ENCODE measurements at places on chromosomes 6 and 20. TPM values are rescaled to one million over a fixed set of nuclear protein-coding genes. Genes with fewer than 3 reads are reported as not detected.

DPPA5 gene
- not detected for total RNA-seq

DLK2 gene
- total RNA-seq: not detected

MAPK14 gene
- 155 TPM for total RNA-seq

SUMO4 gene
- total RNA-seq: 3.9 TPM

HLA-A gene
- 294 TPM for total RNA-seq

VNN1 gene
- 2.5 TPM for total RNA-seq

NR2E1 gene
- not detected for total RNA-seq

ADGRB3 gene
- total RNA-seq: 0.58 TPM

CD109 gene
- 1.4 TPM for total RNA-seq

BTBD3 gene
- 19.7 TPM for total RNA-seq

OTOR gene
- total RNA-seq: not detected

DHX16 gene
- total RNA-seq: 67.0 TPM

ARFGAP1 gene
- 138 TPM for total RNA-seq

TTK gene
- total RNA-seq: not detected

RAMACL gene
- total RNA-seq: not detected

GNAS-AS1 gene
- 45.5 TPM for total RNA-seq

SLCO4A1 gene
- total RNA-seq: 36.2 TPM

HLA-DMB gene
- 9.9 TPM for total RNA-seq

DNA sequence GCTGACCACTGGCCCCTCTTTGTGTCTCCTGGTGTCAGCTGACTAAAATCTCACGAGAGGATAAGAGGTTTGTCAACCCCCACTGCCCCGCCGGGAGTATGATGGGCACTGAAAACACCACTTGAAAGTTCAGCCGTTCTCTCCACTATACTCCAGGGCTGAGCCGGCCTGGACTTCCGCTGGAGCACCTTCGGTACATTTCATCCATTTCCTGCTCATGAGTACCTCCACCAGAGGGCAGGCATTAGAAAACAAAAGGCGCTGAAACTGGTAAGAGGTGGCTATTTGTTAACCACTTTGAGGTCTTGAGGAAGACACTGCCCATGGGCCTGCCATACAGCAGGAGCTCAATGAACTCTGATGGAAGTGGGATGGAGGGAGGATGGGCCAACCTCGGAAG is 17.9 kb upstream of the ANKRD60 start:
- peak; percentile 55 for DNase-seq

DNA sequence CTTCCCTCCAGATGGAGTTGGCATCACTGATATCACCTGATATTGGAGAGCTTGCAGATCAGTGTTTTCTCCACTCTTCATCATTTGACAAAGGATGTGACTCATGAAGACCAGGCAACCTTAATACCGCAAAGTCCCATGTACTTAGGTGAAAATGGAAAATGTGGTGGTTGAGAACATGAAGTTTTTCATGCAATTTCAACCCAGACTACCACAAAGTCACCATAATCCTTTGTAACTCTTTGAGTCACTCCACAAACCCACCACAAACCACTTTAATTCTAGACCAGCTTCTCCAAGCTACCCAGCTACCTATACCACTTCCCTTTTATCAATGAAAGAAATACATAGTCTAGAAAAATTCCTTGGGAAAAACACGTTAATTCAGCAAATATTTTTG is 7.1 kb downstream of the NHLRC1 start:
- DNase-seq: no peak

GRCh38 chr20:14378326-14378725 is 40.9 kb upstream of the FLRT3 start:
- DNase-seq: no peak

- DNase-seq: no peak
Measured at GRCh38 chr6:8069151-8069550, 5.0 kb upstream of the BLOC1S5 start.

GRCh38 chr20:15625981-15626380 is 947.3 kb downstream of the KIF16B start:
- no peak for DNase-seq

- peak; percentile 32 for DNase-seq
Measured at GRCh38 chr6:48765352-48765961, 654.5 kb upstream of the PTCHD4 start.

- DNase-seq: no peak
Measured at GRCh38 chr6:90939906-90940305, 353.0 kb upstream of the MAP3K7 start.

GRCh38 chr20:47175493-47175892 is 181.0 kb downstream of the ZMYND8 start:
- DNase-seq: peak; percentile 51

- DNase-seq: no peak
Measured at GRCh38 chr6:130047088-130047995, 29.0 kb downstream of the L3MBTL3 start.

- no peak for DNase-seq
Measured at GRCh38 chr20:50582591-50583234, 72.5 kb downstream of the PTPN1 start.

GRCh38 chr6:38262026-38262425 is 377.7 kb downstream of the BTBD9 start:
- peak; percentile 70 for DNase-seq

- no peak for DNase-seq
Measured at GRCh38 chr6:70638468-70638867, 29.2 kb upstream of the SMAP1 start.

DNA sequence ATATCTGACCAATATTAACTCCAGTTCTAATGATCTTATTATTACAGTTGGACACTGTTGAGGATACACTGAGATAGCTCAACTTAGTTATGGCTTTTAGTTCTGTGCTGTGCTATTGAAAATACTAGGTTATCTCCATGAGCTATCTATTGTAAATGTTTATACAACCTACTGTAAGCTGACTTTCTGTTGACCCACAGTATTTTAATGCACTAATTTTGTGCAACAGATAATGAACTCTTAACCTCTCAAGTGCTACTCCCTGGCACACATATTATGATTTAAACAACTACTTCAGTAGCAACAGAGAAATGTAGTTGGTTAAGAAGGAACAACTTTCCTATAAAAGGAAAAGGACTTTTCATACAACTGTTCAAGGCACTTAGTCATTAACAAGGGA is 5.2 kb upstream of the MMS22L start:
- no peak for DNase-seq

DNA sequence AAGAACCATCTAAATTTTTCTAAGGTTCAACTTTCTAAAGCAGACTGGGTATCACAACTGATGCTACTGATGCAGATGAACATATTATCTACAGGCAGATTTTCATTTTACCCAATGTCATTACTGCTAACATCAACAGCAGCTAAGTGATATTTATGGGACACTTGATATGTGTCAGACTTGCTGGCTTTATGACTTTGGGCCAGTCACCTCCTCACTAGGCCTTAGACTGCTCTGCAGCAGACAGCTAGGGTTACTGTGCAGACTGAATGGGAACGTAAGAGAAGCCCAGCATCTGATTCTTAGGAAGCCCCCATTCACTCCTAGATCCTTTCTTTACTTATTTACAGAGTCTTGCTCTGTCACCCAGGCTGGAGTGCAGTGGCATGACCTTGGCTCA is 66.2 kb downstream of the MYH7B start:
- DNase-seq: no peak

DNA sequence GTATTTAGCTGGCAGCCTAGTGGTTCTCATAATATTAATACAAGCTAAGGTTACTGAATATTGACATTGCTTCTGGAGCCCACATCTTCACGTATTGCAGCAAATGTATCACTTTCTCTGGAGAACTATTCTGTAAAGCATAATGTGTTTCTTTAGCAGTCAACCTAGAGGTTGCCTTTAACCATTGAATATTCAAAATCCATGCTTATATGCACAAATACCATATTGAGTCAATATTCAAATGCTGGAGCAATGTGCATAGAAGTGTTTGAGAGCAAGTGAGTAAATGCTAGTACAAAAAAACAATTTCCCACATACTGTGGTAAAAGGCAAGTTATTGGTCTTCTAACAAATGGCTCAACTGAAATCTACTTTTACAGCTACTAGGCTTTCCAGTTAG is 231.8 kb downstream of the TRDN start:
- no peak for DNase-seq

GRCh38 chr6:69216127-69216526 is 580.7 kb downstream of the LMBRD1 start:
- DNase-seq: no peak

GRCh38 chr20:63610581-63611435 is 16.1 kb downstream of the GMEB2 start:
- DNase-seq: no peak

DNA sequence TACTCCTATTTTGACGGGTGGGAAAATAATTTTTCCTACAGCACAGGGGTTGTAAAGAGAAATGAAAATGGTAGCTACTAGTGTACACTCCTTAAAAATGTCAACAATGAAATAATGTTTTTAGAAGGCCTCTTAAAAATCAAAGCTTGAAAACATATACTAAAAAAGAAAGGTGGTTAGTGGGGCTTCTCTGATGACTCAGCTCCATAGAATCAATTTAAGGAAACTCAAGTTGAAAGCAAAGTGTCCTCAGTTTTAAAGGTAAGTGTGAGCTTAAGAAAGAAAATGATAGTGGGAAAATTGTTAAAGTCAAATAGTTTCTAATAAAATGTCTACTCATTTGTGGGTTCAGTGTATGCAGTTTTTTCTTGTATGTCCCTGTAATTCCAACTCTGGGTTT is 58.2 kb downstream of the ADGRB3 start:
- DNase-seq: no peak

DNA sequence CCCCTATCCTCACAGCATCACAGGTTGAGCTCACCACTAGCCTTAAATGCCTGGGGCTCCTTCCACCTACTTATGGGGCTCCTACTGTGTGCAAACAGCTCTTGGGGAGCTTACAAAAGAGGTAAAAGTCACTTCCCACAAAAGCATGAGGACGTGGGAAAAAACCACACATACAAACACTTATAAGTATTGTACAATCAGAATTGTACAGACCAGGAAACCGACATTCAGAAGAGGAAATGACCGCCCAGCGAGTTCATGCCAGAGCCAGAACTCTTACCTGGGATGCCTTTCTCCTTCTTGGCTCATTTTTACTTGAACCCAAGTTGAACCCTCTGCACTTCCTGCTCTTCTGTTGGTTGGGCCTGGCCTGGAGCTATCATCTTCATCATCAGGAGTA is 6.3 kb upstream of the PPP1R16B start:
- no peak for DNase-seq

GRCh38 chr20:46681032-46681854 is 8.0 kb downstream of the TP53RK start:
- peak; percentile 80 for DNase-seq

GRCh38 chr20:1808101-1808500 is 87.1 kb upstream of the SIRPA start:
- no peak for DNase-seq

GRCh38 chr20:59255256-59255655 is 45.2 kb upstream of the EDN3 start:
- DNase-seq: no peak

GRCh38 chr6:105835373-105835772 is 250.8 kb upstream of the PRDM1 start:
- peak; percentile 76 for DNase-seq

- DNase-seq: peak; percentile 67
Measured at GRCh38 chr6:37535759-37536490, 36.2 kb upstream of the CCDC167 start.

- no peak for DNase-seq
Measured at GRCh38 chr20:58097429-58097828, 131.0 kb downstream of the ANKRD60 start.

DNA sequence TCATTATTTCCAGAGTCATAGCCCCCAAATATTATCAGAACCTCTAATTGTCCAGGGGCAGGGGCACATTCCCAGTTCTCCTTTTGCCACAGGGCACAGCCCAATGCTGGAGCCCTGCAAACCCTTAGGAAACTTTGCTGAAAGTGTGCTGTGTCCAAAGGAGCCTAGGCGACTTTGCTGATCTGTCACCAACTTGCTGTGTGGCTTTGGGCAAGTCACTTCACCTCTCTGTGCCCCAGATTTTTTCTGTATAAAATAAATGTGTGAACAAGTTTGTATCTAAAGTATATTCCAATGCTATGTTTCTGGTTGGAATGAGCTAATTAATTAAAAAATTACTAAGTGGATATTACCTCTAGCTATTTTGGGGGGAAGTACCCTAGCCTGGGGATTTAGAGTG is 25.4 kb upstream of the BCAS1 start:
- no peak for DNase-seq

GRCh38 chr20:1503564-1504227 is 12.5 kb upstream of the SIRPB2 start:
- DNase-seq: peak; percentile 84

- DNase-seq: no peak
Measured at GRCh38 chr6:34478796-34479195, 12.9 kb downstream of the PACSIN1 start.

DNA sequence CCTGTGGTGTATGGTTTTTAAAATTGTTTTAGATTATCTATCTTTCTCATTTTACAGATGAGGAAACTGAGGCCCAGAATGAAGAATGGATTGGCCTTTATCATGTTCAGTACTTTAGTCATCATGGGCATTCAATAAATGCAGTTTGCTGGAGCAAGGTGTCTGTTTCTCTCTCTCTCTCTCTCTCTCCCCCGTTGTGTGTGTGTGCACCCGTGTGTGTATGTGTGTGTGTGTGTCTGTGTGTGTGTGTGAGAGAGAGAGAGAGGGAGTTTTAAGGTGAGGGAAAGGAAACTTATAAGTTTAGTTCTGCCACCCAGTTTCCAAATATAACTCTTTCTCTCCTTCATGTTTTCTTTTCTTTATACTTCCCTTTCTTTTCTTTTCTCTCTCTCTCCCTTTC is 62.4 kb downstream of the CTNNBL1 start:
- no peak for DNase-seq

DNA sequence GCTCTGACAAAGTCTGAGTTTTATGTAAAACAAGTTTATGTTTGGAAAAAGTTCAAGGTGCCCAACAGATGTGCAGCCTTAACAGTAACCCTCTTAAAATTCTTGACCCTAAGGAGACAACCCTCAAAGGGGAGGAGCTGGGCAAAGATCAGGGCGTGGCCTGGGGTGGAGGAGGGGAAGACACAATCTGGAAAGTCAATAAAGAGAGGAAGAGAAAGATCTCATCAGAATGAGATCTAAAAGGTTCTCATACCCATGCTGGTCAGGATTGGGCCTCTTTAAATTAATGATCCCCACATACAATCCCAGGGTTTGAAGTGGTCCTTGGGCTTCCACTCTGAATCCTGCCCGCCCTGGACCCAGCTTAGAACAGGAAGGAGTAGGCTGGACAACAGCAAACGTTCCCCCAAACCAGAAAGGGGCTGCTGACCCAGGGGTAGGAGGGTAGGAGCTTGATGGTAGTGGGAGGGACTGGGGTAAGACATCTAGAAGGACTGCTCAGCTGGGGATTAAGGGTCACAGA is 33.0 kb downstream of the FOXP4 start:
- no peak for DNase-seq

- DNase-seq: peak; percentile 60
Measured at GRCh38 chr6:160088069-160088783, 33.4 kb upstream of the SLC22A1 start.

DNA sequence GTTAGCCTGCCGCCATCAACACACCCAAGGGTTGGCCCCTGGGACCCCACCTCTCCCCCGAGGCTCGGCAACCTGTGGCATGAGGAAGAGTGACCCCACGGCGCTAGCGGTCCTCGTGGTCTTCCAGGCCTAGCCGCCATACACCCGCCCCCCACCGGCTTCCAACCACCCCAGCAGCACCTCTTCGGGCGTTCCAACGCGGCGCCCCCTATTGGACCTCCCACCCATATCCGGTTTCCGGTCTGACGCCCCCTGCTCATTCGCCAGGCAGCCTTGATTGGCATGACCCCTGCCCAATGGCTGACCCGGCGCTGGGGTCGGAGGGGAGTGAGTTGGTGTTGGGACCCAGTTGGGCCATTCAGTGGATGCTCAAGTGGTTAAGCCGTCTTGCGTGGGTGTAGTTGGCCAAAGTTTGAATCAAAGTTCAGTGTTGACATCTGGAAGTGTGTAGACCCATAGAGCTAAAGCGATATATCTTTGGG is at the start of gene GNAS-AS1:
Gene GNAS-AS1, minus strand, starts transcription at position 210 of the 482 bp plus-strand sequence.
- DNase-seq: peak; percentile 47

- DNase-seq: peak; percentile 31
Measured at GRCh38 chr20:25538838-25539665, 46.3 kb downstream of the NINL start.
